GM03348 (cell line): ENCODE measurements at places on chromosomes 13 and 19.

DNA sequence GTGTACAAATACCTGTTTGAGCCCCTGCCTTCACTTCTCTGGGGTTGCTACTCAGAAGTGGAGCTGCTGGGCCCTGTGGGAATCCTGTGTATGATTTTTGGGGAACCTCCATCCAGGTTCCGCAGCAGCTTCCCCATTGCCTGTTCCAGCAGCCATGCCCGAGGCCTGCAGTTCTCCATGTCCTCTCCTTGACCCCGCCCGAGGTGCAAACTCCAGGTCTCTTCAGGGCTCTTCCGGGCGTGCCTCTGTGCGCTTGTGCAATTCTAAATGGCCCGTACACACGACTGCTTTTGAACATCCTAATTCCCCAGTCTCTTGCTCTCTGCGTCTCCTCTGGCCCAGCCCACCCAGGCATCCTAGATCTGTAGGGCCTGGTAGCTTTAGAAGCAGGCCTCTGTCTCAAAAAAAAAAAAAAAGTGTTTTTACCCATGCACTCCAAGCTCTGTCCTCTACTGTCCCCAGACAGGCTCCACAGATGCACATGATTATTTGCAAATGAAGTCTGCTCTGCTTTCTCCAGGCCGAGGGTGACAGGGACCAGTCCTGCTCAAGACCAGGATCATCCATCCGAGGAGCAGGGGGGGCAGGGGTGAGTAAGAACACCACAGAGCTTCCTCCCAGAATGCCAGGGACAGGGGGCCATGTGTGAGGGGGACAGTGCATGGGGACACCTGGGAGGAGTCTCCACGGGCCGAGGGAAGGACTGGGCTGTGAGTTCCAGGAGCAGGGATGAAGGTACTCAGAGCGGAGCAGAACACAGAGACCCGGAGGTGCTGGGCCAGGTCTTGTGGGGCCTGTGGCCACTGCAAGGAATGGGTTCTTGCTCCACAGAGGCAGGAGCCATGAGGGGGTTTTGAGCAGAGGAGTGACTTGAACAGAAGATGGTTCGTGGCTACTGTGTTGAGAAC, 51.7 kb downstream of the SLC7A9 start:
- no peak for DNase-seq

GRCh38 chr19:7853770-7854128, 20.4 kb downstream of the PRR36 start:
- DNase-seq: no peak

- DNase-seq: no peak
Measured at GRCh38 chr19:31770223-31770622, 421.0 kb upstream of the TSHZ3 start.

GRCh38 chr19:49862391-49863253, 4.8 kb downstream of the PNKP start:
- DNase-seq: no peak

DNA sequence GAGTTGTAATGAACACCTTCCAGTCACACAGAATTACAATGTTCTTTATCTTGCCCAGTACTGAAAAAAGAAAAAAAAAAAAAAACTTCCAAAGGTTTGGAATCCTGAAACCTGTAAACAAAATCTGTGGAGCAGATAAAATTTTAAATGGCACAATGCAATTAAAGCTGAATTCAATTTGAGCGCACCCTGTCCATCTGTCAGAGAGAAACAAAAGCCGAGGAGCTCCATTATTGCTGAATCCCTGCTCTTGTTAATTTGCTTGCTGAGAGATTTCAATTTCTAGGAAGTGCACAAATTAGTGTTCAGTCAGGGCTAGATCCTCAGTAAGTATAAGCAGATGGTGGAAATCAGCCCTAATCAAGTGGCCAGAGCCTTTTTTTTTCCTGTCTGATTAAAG, 65.2 kb downstream of the DACH1 start:
- DNase-seq: no peak

DNA sequence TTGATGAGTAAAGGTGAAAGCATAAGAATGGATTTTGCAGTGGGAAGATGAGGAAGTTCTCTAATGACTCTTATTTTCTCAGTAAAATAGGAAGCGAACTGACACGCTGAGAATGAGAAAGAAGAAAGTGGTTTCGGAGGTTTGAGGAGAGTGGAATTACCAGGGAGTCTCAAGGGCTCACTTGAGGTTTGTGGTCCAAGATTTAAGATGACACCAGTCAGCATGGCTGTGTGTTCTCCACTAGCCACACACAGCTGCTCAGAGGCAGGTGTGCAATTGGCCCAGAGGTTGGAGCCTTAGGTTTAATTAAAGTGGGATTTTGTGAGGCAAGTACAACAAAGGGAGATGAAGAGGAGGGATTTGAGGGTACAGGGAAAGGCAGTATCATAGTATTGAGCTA, 99.6 kb upstream of the NBEA start:
- no peak for DNase-seq

DNA sequence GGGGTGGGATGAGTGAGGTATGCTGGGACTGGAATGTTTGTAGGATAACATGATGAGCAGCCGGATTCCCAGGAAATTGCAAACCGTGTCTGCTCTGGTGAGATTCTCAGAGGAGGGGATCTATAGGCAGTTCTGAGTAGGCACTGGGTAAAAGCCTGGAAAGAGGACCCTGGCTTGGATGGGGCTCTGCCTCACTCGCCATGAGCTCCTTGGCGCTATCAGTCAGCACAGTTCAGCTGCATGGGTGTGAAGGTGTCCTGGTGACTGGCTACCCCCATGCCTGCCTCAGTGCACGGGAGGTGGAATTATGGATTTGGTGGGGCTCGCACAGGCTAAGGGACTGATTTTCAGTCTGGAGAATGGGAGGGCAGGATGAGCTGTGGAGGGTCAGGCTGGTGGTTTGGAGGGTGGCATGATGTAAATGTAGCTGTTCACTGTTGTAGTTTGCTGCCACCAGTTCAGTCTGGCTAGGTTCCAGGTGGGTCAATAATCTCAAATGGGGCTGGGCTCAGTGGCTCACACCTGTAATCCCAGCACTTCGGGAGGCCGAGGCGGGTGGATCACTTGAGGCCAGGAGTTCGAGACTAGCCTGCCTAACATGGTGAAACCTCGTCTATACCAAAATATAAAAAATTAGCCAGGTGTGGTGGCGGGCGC, 9.2 kb upstream of the ZNF627 start:
- DNase-seq: no peak

- peak; percentile 99 for DNase-seq
Measured at GRCh38 chr13:50123862-50124535, 108.8 kb downstream of the KCNRG start.

GRCh38 chr13:41785402-41786172, 175.3 kb downstream of the VWA8 start:
- DNase-seq: no peak

DNA sequence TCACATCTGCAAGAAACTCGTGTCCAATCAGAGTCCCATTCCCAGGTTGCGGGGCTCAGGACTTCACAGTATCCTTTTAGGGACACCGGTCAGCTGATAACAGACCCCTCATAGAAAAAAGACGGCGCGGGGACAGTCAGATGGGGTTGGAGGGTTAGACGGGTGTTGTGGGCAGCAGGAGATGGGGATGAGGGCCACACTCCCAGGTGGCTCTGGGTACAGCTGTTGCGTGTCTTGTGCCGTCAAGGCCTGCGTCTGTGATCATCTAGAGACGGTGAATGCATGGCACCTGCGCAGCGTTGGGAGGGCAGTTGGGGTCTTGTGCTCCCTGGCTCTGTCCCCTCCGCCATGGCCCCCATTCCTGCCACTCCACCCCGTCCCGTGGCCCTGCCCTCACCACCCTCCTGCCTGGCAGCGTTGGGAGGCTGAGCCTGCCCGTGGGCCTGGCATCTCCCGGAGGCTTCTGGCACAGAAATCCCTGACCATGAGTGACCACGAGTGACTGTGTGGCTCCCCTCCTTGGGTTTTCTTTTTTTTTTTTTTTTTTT, 14.0 kb upstream of the TEKTIP1 start:
- no peak for DNase-seq

- no peak for DNase-seq
Measured at GRCh38 chr19:13830114-13830740, 35.0 kb downstream of the ZSWIM4 start.

DNA sequence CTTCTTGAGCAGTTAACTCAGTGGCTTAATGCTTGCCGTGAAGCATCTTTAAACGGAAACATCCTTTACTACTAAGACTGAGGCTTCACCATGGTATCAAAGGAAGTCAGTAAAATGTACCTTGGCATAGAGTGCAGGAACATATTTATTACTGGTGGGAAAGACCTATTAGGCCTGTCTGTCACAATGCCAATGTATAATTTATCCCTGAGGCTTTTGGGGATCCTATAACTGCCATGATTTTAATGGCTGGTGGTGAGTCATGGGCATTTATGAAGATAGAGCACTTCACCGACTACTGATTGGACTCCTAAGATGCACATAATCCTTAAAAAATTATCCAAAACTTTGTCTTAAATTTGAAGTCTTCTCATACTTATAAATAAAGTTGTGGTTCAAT, 79.6 kb downstream of the FGF14 start:
- no peak for DNase-seq

GRCh38 chr13:46753137-46753536, 43.8 kb downstream of the ESD start:
- no peak for DNase-seq

DNA sequence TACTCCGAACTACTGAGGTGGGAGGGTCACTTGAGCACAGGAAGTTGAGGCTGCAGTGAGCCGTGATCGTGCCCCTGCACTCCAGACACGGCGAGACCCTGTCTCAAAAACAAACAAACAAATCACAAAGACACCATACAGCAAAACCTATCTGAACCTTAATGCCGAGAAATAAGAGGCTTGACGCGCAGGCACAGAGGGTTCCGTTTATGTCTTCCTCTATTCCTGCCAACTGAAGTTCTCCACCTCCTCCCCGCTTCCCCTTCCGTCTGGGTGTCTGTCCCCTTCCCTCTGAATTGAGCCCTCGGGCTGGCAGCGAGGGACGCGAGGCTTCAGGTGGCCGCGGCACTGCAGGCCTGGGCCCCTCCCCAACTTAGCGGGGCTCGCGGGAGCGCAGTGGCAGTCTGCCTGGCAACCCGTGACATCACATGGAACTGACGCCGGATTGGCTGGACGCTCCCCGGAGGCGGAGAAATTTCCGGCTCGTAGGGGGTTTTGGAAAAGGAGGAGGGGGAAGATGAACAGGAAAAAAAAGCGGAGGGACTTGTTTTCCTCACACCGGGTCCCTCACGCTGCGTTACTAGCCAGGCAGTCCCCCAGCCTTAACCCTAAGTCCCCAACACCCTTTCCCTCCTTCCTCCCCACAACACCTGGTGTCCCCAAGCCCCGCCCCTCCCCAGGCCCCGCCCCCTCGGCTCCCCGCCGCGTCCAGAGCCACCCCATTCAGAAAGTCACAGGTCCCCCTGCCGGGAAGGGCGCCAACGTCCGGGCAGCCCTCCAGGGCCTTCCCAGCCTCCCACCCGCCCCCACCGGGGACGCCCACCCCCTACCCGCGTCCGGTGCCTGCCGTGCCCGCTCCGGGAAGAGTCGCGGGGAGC, 1.1 kb upstream of the MYBPC2 start:
- peak; percentile 96 for DNase-seq

GRCh38 chr19:47740866-47741519, 4.4 kb upstream of the NOP53 start:
- no peak for DNase-seq

- DNase-seq: no peak
Measured at GRCh38 chr19:10295305-10295846, 5.6 kb downstream of the ICAM5 start.

DNA sequence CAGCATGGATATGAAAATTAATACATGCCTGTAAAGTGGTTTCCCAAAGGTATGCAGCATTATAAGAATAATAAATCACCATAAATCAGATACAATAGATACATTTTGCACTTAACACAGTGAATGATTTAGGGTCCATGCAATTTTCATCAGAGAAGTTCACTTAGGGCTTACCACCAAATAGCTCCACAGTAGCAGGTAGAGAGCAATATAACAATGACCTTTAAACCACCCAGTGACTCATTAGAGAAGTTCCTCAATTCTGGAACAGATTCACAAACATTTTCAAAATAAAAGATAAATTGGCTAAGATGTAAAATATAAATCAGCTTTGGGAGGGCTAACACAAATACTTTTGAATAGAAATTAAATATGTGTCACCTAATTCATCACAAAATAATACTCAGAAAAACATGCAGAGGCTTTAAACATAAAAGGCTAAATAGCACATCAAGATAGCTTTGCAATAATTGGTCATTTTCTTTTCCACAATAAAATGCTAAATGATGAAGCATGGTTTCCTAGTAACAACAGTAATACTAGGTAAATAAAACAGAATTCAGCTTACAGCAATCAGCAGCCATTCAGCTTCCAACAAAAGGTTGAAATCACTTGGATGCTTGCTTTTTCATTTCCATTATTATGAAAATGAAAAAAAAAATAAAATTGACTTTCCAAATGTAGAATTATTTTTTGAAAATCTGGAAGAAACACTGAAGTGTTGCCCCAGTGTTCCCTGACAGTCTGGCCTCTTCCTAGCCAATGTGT, 84.3 kb upstream of the NBEA start:
- DNase-seq: no peak

- DNase-seq: no peak
Measured at GRCh38 chr19:49857061-49857837, 6.3 kb downstream of the PTOV1 start.

GRCh38 chr19:5621311-5621944, 1.1 kb downstream of the SAFB2 start:
- DNase-seq: no peak

- DNase-seq: no peak
Measured at GRCh38 chr19:33332248-33332647, 29.9 kb upstream of the CEBPA start.

DNA sequence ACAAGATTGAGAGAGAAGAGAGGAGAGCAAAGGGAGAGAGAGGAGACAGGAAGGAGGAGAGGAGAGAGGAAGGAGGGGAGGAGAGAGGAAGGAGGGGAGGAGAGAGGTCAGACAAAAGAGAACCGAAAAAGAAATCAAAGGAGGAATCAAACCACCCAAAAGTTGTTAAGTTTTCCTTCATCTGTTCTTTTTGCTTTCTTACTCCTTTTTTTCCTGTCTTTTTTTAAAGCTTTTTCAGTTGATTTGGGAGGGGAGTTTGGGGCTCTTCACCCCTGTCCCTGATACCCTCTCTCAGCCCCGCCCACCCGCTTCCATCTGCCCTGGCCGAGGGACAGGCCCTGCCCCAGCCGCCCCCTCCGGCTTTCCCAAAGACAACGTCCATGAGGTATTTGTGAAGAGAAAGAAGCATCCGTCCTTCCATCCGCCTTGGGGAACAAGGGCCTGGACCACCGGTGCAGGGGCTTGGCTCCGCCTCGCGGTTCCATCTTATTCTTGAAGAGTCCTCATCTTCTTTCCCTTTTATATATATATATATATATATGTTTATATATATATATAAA, 13.3 kb downstream of the ZNF574 start:
- DNase-seq: no peak

DNA sequence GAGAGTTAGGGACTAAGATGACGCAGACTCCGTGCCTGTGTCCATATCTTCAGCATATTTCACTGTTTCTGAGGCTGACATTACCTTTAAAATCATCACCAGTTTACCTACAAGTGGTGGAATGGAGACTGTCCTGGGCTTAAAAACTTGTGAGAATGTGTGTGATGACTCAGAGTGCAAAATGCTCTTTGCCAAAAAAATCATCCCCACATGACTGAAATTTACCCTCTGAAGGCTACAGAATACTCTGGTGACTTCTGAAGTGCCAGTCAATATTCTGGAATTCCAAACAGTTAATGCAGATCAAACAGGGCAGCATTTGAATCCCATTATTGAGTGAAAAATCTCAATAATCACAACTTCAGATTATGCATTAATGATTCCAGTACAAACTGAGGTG, 901.4 kb downstream of the EFNB2 start:
- DNase-seq: no peak

GRCh38 chr13:21616205-21616866, 12.4 kb upstream of the MICU2 start:
- no peak for DNase-seq
